Hindlimb muscle (tissue), 1 donor: ENCODE measurements at places on chromosomes 3 and 15. TPM values are rescaled to one million over a fixed set of nuclear protein-coding genes. Genes with fewer than 3 reads are reported as not detected.

The THPO gene
- polyA plus RNA-seq: 2.5 TPM

The PLSCR2 gene
- polyA plus RNA-seq: not detected

DNA sequence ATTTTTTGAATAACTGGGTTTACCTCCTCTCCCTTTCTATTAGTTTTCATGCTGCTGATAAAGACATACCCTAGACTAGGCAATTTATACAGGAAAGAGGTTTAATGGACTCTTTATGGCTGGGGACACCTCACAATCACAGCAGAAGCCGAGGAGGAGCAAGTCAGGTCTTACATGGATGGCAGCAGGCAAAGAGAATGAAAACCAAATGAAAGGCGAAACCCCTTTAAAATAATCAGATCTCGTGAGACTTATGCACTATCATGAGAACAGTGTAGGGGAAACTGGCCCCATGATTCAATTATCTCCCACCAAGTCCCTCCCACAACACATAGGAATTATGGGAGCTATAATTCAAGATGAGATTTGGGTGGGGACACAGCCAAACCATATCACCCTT, 2.0 kb upstream of the RSL24D1 start:
- no peak for DNase-seq

DNA sequence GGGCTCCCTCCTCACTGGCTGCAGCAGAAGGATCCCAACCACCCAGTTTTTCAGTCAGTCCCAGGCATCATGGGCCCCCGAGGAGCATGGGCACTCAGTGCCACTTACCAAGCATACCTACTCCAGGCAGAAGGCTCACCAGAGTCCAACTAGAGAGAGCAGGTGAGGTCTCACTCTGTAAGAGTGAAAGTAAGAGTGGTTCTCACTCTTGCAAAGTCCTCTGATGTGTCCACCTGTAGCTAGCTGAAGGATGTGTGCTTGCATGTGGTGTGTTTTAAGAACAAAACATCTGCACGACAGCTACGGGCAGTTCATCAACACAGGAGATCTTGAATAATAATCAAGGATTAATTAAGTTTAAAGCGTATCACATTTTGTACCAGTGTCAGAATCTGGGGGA, 49.7 kb downstream of the CCK start:
- no peak for DNase-seq

- DNase-seq: no peak
Measured at GRCh38 chr3:150691414-150692040, 12.2 kb downstream of the ERICH6 start.

DNA sequence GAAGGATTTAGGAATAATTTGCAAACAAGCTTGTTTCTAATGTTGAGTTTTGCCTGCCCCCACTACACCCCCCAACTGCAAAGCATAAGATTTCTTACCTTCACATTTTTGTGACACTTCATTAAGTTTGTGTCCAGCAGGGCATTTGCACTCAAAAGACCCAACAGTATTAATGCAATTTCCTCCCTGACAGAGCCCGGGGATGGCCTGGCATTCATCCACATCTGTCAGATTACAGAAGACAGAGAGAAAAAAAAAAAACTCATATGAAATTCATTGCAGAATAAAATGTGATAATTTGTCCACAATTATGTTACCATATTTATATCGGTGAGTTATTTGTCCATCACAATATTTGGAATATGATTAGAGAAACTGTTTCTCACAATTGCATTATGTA, 111.5 kb downstream of the FBN1 start:
- DNase-seq: no peak

- no peak for DNase-seq
Measured at GRCh38 chr3:114035896-114036295, 20.4 kb downstream of the CCDC191 start.

DNA sequence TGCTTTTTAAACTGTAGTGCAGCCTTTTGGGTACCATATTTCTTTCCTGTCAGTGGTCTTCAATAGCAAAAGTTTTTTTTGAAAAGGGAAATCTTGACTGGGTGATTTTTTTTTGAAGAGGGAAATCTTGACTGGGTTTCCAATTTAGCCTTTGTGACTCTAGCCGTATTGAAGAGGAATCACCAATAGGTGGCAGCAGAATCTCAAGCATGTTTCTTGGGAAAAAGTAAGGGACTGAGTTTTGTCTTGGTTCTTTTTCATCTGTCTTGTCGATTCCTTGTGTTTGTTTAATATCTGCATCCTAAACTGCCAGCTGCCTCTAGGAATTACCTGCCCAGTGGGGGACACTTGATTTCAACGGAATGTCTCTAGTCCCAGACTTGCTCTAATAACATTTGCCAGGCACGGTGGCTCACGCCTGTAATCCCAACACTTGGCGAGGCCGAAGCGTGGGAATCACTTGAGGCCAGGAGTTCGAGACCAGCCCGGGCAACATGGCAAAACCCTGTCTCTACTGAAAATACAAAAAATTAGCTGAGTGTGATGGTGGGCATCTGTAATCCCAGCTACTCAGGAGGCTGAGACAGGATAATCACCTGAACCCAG, 89.2 kb downstream of the RBPMS2 start:
- DNase-seq: peak; percentile 66

GRCh38 chr15:49831206-49831965, 210.5 kb downstream of the DTWD1 start:
- no peak for DNase-seq

- DNase-seq: no peak
Measured at GRCh38 chr3:151113343-151113742, 27.9 kb downstream of the MED12L start.

GRCh38 chr15:70566047-70566835, 197.1 kb downstream of the UACA start:
- peak; percentile 32 for DNase-seq

- DNase-seq: no peak
Measured at GRCh38 chr15:70514251-70514650, 249.1 kb downstream of the UACA start.

DNA sequence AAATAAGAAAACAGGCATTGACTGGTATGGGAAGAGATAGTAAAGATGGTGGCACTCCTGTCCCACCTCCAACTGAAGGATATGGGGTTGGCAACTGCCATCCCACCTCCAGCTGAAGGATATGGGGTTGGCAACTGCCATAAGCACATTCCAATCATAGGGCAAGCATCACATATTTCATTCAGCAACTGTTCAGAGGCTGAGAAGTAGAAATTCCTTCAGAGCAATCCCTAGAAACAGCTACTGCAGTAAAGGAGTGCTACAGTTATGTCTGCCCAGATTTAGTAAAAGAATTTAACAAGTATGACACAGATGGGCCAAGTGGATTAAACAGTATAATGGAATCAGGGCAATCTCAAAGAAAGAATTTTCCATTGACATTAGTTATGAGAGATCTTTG, 156.8 kb downstream of the IMPG2 start:
- no peak for DNase-seq

DNA sequence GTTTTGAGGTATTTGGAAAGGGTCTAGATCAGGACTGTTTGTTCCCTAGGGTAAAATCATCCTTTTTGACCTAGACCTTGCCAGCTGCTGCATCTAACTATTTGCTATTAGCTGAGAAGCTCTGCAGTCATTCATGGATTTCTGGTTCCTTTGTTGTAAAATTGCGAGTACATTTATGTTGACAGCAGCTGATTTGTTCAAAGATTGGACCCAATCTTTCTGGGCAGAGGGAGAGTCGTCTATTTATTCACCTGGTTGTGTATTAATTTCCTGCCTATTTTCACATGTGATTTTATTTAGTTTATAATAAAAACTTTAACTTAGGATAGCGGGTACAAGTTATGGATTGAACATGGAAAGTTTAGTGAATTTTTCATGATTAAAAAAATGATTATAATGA, 236.3 kb downstream of the CNTN4 start:
- DNase-seq: no peak

DNA sequence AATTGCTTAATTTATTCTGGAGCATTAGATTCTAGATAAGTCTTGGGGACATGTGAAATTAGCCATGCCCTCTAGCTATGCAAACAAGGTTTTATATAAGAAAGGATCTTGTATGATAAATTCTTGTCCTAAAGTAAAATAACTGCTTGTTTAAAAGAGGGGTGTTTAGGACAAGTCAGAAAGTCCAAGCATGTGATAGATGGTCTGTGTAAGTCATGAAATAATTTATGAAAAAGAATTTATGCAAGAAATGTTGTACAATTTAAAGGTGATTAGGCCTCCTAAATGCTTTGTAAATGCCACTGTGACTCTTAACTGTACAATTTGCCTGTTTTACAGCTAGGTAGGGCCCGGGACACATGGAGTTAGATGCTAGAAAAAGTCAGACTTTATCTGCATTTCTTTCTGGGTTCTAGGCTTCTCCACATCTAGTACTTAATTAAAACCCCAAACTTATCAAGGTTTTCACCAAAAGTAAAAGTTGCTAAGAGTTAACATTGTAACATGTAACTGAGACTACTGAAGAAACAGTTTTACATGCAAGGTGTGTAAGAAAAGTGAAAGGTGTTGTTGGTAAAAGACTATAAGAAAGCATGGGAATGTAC, 13.2 kb downstream of the LINS1 start:
- no peak for DNase-seq

DNA sequence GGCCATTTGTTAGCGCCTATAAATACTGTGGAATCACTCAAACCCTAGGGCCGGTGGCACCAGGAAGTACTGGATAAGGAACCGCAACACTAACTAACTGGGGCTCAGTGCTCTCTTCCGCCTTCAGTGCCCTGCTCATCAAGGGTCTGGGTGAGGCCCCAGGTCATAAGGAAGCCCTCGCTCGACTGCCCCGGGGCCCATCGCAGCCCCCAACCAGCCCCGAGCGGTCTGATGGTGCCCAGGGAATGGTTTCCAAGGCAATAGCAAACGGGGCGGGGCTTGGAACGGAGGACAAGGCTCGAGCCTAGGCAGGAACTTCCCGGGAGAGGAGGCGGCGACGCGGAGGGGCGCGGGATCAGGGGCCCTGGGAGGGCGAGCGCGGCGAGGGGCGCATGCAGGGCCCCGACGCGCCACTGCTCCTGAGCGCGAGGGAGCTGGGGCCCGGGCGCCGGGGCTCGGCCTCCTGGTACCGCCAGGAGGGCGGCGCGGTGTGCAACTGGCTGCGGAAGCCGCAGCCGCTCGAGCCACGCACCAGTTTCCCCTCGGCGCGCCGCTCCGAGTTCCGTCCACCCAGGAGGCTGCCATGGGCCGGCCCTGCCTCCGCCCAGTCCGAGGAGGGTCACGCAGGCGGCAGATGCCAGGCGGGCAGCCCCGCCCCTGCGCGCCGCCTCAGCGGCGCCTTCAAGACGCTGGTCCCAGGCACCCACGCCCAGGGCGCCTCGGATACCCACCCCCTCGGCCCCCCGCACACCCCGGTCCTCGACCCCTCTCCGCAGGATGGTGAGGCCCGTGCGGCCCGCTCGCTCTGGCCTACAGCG, at the start of gene TTLL3:
Gene TTLL3 (plus strand): TSS at position 648 of the 818 bp plus-strand sequence. CDS start 400 bp downstream, outside the sequence.
- peak; percentile 72 for DNase-seq

- DNase-seq: no peak
Measured at GRCh38 chr3:117916839-117917238, 1117.8 kb downstream of the IGSF11 start.

GRCh38 chr3:177405191-177405672, 207.9 kb upstream of the TBL1XR1 start:
- DNase-seq: no peak

DNA sequence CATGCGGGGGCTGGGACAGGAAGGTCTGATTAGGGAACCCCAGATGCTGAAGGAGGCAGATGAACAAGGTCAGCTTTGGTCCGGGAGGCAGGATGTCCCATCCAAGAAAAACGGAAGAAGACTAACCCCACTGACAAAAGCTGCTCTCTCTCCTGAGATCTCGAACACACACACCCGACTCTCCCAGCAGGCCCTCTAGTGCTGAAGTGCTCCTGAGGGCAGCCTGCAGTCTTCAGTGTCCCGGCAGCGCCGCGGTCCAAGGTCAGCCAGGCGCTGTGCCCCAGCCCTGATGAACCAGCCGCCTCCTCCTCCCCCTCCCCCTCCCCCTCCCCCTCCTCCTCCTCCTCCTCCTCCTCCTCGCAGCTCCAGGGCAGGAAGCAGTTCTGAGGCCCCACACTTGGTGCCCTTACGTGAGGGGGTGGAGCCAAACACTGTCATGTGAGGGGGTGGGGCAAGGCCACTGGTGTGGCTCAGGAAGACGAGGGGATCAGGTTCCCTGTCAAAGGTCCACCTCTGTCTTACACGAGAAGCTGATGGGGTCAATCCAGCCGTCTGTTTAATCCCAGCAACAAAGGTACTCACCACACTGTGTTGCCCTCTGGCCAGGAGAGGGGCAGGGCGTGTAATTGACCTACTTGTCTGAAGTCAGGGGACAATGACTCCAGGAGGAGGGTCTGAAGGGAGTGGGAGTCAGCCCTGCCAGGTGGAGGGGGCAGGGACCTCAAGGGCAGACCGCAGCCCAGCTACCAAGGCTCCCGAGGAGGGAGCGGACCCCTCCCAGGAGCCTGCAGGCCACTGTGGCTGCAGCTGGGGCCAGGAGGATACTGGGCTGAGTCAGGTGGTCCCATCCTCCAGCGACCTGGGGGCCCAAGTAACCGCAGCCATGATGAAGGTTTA, 34.3 kb downstream of the PRR23E start:
- DNase-seq: no peak

DNA sequence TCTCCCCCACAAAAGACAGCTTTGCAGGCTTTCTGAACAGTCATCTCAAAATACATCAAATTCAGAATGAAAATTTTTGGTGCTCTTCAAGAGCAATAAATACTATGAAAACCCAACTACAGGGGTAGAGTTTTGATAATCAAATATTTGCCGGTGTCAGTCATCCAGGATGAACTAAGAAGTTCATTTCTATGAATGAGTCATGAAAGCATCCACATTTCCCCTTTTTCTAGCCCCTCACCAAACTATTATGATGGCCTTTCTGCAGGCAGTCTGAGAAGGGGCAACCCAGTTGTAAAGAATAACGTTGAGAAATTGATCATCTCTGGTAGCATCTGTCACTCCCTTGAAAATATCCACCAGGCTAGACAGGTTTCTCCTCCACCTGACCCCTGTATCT, 3.1 kb upstream of the LPCAT4 start:
- no peak for DNase-seq

GRCh38 chr15:38275959-38276358, 23.3 kb downstream of the SPRED1 start:
- DNase-seq: no peak

DNA sequence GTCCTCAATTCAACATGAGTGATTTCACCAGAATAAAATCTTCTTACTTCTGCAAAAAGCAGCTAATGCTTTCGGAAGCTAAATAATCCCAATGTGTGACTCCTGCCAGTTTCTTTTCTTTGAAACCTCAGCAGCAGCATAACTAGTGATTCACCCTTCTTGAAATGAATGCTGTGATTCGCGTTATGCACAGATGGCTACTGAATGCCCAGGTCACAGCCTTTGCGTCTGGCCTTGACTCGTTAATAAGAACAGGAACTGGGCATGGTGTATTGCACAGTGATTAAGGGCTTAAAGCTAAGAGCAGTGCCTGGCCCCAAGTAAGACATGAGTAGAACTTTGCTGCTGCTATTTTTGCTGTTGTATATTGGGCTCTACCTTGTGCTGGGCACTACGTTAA, 19.0 kb downstream of the CGNL1 start:
- DNase-seq: no peak
